ENCODE measurements at places on chromosomes 6 and 20.

DNA sequence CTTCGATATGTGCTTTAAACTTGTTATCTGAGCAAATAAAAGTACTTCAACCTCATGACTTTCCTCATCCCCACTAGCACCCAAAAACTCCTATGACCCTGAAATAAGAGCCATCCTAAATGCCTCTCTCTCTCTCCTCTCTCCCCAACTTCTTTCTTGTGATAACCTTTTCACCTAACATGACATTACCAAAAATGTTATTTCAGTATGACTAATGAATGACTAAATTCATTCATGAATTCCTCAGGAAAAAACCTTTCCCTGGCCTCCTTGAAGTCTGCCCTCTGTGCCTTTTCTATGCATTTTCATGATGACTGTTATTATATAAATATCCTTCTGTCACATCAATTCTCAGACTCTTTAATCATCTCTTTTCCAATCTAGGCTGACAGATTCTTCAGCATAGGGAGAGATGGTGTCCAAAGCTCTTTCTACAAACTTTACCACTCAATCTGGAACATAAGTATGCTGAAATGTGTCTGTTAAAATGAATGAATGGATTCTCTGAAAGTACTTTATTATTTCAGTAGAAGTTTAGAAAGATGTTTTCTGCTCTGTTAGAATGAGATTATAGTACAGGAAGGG, 114.3 kb upstream of the GGTLC1 start:
- DNase-seq: no peak

DNA sequence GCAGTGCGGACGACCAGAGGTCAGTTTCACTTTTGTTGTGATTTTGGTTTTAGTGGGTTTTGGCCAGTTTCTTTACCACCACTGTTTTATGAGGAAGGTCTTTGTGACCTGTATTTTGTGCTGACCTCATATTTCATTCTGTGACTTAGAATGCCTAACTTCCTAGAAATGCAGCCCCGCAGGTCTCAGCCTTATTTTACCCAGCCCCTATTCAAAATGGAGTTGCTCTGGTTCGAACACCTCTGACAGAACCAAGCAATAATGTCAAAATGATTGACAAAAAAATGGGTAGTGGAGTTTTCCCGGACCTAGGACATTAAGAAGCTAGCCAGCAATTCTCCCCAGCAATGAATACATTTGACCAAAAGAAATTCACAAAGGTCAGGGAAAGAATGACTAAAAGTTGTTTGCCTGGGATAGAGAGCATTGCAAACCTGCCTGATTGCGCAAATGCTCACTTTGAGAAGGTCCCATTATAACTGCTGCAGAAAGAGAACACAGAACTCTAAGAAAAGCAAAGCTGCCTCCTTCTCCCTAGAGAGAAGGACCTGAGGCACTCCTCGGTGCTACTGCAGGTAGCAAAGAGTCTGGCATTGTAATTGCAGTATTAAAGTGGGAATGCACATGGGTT, 288.8 kb downstream of the ADGB start:
- no peak for DNase-seq

DNA sequence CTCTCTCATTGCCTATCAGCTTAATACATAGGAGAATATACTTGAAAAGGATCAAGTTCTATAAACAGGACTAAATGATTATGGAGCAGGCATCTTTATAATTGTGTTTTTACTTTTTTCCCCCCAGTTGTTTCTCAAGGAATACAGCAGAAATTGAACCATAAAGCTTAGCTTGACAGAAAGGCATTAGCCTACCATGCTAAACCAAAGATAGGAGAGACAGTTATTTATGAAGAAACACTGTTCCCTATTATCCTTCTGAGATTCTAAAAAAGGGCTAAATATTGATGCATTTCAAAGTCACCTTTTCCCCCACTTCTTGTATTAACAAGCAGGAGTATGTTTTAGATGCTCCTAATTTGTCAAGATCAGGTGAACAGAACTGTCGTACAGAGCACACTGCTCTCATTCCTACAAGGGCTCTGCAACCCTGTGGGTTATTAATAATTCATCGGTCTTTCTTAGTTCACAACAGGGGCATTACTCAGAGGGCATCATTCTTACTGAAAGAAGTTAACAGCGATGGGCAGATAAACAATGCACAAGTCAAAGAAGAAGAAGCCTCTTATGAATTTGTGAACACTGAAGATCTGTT, 38.7 kb downstream of the PRKN start:
- DNase-seq: no peak

DNA sequence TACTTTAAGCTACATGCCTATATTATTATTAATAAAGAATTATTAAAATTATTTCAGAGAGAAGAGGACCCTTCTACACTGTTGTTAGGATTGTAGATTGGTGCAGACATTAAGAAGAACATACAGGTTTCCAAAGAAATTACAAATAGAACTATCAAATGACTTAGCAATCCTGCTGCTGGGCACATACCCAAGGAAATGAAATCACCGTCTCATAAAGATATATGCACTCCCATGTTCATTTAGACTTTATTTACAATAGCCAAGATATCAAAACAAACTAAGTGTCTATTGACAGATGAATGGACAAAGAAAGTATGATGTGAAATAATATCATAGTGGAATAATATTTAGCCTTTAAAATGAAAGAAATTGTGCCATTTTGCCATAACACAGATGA, 687.7 kb upstream of the POU3F2 start:
- no peak for DNase-seq

DNA sequence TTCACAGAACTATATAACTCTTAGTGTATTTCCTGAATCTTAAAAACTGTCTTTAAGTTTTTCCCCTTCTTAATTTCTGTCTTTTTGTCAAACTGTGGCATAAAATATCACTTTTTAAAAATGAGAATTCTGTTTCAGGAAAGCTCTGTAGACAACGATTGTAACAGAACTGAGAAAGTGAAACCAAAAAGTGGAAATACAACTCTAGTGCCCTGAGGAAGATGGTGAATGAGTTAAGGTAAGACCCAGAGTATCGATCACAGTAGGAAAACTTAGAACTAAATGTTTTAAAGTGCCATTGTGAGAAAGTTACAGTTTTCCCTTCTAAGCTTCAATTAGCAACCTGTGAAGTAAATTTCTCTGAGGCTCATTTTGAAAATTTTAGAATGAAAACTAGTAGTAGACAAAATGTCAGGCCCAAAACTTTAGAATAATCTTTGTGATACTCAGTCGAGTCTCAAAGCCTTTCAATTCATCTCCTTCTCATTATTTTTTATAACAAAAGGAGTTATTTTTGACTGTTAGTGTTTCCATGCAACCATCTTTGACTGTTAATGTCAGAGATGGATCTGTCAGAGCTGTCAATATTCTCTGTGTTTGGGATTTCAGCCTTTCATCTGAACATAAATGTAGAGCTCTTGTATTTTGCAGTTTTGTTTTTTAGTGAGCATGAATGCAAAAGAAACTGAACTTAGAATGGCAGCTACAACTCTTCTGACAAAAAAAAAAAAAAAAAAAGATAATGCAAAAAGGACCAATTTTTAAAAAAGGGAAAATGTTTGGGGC, 19.0 kb upstream of the TRDN start:
- DNase-seq: no peak

GRCh38 chr20:25040438-25040831, 17.5 kb downstream of the ACSS1 start:
- DNase-seq: peak; percentile 22

GRCh38 chr20:18683839-18684238, 96.0 kb downstream of the DTD1 start:
- no peak for DNase-seq

GRCh38 chr20:46991880-46992639, 97.4 kb downstream of the EYA2 start:
- DNase-seq: no peak

DNA sequence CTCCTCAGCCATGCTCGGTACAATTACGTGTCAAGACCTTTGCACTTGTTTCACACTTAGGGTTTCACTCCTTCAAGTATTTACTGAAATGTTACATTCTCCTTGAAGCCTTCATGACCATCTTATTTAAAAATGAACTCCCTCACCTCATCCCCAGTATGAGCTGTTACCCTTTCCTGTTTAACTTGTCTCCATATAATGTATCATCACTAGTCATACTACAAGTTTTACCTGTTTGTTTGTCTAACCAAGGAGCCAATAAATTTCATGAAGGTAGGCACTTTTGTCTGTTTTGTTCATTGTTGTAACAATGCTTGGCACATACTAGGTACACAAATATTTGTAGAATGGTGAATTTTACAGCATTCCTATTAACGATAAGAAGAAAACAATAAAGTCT, 46.1 kb upstream of the MTRF1L start:
- DNase-seq: no peak

DNA sequence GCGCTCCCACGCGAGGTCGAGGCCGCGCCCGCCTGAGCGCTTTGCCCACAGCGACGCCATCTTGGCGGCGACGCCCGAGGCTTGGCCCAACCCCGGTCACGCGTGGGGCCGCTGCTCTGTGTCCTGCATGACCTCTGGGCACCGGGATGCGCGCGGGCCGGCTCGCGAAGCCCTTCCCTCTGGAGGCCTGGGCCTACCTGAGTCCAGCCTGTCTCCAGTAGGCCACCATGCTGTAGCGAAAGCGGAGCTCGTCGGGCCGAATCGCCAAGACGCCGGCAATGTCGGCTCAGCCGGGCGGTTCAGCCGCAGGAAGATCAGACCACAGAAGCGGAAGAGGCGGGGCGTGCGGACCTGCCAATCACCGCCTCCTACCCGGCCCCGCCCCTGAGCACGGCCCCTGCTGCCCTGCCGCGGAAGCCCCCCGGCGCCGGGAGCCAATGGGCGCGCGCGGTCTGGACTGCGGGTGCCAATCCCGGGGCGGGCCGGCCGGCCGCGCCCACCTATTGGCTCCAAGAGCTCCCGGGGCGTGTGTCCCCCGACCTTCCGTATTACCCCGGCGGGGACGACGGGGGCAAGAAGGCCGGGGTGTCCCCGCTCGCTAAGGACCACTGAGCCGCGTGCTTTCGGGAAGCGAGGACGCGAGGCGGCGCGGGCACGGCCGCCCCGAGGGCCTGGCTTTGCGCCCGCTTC, at the start of gene ATP5F1E:
Gene ATP5F1E, minus strand, starts transcription at position 313 of the 690 bp plus-strand sequence. Its CDS starts 84 bp downstream, at position 229.
- DNase-seq: peak; percentile 85

- no peak for DNase-seq
Measured at GRCh38 chr20:63071541-63072181, 64.9 kb upstream of the BHLHE23 start.

DNA sequence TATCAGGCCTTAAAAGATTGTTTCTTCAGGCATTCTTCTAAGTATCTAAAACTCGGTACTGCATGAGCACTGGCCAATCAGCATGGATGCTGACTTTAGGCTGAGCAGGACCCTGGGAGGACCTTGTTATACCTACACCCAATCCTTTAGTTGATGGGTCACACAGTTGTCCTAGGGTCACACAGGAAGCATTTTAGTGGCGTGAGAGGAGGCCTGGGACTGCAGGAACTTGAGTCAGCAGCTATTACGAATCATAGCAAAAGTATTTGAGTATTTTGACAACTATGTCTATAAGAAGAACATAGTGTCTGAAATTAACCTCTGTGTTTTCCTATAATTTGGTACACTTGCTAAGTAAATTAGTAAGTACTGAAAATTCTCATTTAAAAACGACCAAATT, 741.4 kb downstream of the HACE1 start:
- no peak for DNase-seq

GRCh38 chr6:118705544-118706491, 54.4 kb upstream of the CEP85L start:
- DNase-seq: no peak

DNA sequence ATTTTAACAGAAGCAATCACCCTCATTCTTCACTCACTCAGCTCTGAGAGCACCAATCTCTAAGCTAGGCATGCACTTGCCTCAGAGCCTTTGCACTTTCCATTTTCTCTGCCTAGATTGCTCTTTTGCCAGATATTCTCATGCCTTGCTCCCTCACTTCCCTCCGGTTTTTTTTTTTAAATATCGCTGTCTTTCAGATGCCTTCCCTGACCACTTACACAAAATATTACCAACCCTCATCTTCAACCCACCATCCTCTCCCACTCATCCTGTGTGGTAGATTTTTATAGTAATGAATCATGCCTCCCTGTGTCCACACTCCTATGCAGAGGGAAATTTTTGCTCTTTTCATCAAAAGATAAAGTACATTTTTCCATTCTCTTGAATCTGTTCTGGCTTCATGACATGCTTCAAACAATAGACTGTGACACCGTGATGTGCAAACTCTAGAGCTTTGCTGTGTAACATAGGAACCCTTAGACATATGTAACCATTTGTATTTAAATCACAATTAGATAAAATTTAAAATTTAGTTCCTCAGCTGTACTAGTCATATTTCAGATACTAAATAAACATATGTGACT, 437.1 kb downstream of the UTRN start:
- DNase-seq: no peak

DNA sequence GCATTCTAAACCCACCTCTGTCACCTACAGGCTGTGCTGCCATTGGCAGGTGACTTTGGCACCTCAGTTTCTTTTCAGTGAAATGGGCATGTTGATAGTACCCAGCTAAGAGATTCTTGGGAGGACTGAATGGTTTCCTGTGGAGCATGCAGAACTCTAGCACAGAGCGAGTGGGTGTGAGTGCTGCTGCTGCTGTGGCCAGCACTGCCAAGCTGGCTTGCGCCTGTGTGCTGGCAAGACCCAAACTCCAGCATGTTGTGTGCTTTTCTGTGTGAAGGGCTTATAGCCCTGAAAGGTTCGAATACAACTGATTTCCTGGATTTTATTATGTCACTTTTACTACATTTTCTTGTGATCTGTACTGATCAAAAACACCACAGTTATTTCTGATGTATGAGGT, 78.1 kb upstream of the KIF25 start:
- no peak for DNase-seq

DNA sequence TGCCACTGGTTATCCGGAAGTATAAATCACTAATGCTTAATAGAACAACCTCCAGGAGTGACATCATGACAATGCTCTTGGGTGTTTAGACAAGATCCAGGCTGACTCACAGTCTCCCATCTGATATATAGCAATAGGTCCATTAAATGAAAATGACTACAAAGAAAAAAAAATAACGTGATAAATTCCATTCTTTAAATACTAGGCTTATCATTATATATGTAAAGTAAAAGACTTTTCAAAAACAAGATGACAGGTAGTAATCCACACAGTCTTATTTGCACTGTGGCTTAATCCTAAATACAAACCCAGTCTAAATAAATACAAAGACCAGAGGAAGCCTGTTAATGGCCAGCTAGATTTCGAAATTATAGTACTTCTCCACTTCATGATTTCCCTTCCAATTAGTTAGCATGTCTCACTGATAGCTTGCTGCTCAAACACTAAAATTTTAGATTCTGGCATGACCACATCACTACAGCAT, 149.1 kb upstream of the BEND3 start:
- DNase-seq: no peak

- DNase-seq: no peak
Measured at GRCh38 chr20:12916699-12917098, 92.1 kb upstream of the SPTLC3 start.

GRCh38 chr20:58212636-58213035, 15.8 kb downstream of the ANKRD60 start:
- DNase-seq: no peak

DNA sequence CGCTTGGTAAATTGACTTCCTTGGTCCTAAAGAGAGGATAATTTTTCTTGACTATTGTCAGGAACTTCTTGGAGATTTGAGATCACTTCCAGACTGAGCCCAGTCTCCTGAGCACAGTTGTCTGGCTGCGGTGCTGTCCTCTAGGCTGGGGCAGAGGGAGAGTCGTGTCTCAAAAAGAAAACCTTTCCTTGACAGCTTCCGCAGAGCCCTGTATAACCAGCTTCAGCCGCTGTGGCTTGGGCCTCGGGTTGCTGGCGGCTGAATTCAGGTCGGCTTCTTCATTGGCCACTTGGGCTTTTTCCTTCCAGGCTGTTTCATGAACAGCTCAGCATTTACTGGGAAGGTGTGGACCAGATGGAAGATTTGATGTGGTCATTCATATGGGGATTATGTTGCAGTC, 75.9 kb downstream of the DHX35 start:
- no peak for DNase-seq

Data from AG09319 (cell line).